ENCODE measurements at places on chromosomes 3 and 15.

GRCh38 chr3:183885766-183886165 is 1.1 kb upstream of the PARL start:
- no peak for DNase-seq

DNA sequence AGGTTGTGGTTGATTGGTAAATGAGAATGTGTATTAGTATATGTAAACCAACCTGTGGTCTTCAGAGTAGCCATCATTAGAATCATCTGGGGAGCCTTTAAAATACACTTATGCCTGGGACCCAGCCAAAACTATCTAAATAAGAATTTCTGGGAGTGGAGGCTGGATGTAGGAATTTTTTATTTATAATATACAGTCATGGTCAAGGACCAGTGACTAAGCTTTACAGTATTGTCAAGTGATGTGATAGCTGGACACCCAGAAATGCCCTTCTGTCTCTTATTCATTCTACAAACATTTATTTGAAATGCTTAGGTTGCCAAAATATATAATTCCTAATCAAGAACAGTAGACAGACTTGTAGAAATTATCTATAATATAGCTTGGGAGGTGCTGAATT is 132.2 kb downstream of the MBNL1 start:
- DNase-seq: no peak

- DNase-seq: no peak
Measured at GRCh38 chr3:123093696-123094095, 26.9 kb downstream of the PDIA5 start.

DNA sequence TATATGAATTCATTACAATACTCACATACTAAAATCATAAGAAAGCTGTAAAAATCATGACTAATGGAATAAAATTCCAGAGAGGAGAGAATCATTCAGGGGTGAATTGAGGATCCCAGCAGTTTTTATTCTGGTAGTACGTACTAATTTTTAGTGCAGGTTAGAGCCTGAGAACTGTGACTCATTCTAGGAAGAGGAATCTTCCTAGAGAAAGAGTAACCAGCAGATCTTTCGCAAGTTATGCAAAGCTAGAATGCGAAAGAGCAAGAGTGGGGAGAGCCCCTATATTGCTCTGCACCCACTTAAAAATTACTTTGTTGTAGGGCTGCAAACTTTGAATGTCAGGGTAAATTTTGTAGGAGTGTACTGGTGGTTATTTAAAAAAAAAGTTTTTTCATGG is 303.6 kb upstream of the ARPP21 start:
- no peak for DNase-seq

DNA sequence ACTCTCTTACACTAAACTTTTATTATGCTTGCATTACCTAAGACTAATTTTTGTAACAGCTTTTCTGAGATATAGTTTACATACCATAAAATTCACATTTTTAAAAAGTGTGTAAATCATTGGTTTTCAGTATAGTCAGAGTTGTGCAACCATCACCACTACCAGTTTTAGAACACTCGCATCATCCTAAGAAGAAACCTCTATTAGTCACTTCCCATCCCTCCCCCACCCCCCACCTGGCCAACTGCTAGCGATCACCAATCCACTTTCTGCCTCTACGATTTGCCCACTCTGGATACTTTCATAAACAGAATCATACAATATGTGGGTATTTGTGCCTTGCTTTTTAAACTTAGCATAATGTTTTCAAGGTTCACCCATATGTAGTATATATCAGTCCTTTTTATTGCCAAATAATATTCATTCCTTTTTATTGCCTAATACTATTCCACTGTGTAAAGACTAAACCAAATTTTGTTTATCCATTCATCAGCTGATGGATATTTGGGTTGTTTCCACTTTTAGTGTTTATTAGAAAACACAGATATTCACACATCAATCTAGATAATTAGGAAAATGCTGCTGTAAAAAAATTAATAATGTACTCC is 23.0 kb downstream of the UBP1 start:
- no peak for DNase-seq

GRCh38 chr15:92861742-92862141 is 38.4 kb upstream of the CHD2 start:
- no peak for DNase-seq
